Thymus (tissue), 14 donors: ENCODE measurements at places on chromosomes 4 and X.

DNA sequence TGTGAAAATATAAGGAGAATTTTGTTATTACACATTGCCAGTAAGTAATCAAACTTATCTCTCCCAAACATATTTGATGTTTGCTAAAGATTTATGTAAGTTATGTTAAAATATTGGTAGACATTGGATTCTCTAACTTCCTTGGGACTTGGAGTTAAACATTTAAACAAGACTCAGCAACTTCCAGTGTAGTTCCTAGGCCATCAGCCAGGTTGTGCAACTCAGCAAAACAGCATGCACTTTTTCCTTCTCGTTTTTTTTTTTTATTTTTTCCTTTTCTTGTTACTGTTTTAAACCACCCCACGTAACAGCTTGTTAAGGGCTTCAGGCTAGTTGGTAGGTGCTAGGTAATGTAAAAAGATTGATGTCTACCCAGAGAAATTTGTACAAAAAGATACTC lies 510.4 kb downstream of the ANKRD50 start:
- DNase-seq: no peak

- DNase-seq: no peak
Observed at GRCh38 chrX:140346729-140347128, 158.1 kb downstream of the SOX3 start.

DNA sequence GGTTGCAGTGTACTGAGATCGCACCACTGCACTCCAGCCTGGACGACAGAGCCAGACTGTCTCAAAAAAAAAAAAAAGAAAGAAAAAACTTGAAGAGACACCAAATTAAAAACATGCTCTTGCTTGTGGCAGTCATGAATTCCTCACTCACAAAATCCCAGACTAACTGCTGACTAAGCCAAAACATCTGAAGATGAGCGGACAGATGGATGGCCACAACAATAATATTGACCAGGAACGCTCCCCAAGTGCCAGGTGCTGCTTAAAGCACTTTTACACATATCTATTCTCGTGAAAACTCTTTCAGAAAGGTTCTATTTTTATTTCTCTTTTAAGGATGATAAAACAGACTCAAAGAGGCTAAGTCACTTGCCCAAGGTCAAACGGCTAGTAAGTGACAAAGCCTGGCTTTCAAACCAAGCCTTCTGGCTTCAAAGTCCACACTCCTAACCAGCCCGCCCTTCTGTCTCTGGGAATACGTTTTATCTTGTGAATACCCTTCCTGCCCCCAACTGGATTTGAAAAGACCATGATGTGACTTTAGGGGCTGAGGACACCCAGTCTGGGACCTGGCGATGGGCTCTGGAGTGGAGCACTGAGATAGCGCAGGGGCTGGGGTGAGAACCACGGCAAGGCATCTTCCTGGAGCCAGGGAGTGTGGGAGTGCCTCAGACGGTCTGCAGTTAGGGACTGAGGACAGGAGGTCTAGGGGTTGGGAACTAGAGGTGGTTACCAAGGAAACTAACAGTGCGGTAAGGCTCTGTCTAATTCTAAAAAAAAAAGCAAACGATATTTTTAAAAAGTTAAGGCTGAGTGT lies 9.5 kb upstream of the CXCR3 start:
- no peak for DNase-seq

DNA sequence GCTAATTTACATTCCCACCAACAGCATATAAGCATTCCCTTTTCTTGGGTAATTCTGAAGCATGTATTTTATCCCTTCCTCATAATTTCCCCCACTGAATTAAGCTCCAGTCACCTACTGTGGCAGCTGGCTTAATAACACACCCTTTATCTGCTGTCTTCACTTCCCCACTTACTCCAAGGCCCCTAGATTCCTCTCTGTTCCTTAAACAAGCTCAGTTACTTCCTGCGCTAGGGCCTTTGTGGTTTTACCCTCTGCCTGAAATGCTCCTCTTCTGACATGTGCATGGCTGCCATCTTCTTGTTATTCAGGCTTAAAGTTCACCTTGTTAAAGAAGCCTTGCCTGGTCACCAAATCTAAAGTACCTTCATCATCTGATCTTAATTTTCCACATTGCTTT lies 47.2 kb upstream of the RPS6KA3 start:
- DNase-seq: no peak

DNA sequence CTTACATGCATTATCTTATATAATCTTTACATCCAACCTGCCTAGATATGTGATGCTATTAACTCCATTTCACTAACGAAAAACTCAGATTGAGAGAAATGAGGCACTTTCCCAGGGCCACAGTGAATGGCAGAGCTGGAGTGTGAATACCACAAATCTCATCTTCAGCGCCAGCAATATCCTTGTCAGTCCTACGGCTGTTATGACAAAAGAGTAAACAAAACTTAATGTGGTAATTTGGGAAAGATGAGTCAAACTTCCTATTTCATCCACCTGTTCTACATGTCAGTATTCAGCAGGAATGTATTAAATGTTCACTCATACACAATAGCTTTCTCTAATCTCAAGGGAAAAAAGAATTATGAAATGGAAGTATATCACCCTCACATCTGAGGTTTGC lies 56.9 kb downstream of the FAT1 start:
- no peak for DNase-seq

DNA sequence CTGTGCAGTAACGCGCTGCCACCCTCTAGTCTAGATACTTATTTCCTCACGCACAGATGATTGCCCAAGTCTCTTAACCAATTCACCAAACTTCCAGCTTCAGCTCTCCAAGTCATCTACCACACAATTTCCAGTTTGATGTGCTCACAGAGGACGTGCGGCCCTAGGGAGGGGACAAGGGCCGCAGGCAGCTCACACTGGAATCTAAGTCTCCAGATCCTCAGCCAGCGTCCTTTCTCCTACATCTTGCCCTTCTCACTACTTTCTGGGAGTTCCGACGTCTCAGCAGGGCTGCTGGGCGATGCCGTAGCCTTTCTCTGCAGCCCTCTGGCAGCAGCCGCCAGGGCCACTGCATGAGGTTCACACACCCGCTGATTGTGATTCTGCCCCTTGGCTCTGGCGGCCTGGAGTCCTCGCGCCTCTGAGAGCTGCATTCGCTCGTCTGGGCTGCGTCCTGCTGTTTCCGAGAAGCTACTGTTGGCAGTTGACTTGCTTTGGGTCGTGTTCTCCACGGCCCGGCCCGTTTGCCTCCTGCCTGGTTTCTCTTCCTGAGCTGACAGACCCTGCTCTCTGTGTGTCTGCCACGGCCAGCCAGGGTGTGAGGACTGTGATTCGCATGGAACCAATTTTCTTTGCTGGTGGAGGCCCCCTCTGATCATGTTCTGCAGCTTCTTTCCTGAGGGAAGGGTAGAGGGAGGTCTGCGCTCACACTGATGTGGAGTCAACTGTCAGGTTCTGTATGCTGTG lies 14.1 kb upstream of the TMEM131L start:
- DNase-seq: no peak

DNA sequence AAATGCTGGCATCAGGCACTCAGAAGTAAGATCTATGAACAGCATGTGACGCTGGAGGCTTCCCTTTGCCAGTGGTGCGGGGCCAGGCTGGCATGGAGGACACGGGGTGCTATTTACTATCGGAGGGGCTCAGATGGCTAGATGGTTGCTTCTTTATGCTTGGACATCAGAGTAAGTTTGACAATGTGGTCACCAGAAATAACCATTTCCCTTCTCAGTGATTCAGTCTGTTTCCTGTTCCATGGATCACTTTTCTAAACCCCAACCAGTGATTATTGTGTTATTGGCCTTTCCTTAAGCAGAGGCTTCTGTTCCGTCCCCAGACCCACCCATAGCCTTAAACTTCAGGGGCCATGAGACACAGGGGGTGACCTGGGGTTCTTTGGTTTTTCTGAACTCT lies 55.4 kb upstream of the DHX15 start:
- DNase-seq: no peak

GRCh38 chr4:74161666-74162450 lies 3.9 kb downstream of the MTHFD2L start:
- DNase-seq: no peak

DNA sequence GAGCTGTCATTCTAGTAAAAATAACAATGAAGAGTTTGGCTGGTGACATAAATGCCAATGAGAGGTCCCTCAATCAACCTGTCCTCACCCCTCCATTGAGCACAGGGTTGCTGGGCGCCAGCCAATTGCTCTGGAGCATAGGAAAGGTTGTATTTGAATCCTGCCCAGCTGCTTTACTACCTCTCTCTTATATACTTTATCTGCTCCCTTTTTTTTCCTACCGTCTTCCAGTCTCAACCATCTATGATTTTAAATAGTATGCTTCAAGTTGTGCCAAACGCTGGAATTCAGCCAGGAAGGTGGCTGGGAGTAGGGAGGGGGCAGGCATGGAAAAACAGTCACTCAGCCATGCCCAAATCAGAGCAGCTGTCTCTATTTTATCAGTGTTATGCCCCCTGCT lies 153.8 kb downstream of the NR3C2 start:
- DNase-seq: no peak

DNA sequence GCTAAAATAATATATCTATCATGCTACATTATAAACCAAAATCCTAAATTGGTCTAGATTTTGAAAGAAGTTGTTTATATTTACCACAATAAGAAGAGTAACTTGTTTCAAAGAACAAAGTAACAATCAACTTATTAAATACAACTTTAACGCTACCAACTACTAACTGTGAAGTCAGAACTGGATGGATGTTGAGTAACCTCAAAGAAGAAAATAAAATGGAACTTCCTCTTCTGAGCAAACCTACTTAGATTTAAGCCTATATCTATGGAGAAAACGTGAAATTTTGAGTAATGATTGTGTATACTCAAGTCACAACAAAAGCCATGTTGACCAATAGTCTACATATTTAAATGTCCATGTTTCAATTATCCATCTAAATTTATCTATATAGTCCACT lies 25.7 kb downstream of the SH3RF1 start:
- DNase-seq: no peak
